GM23338 (cell line): ENCODE measurements at places on chromosomes 7 and 10.

- no peaks in the 10 kb centered on the region for H3K27me3 ChIP-seq
- no peak overlapping the region for H3K27ac ChIP-seq
- no peak overlapping the region for H3K4me3 ChIP-seq
- no peak for DNase-seq
- no peaks in the 10 kb centered on the region for H3K4me1 ChIP-seq
- no peaks in the 10 kb centered on the region for H3K36me3 ChIP-seq
Observed at GRCh38 chr10:49187044-49187484, 1.1 kb downstream of the TMEM273 start.

DNA sequence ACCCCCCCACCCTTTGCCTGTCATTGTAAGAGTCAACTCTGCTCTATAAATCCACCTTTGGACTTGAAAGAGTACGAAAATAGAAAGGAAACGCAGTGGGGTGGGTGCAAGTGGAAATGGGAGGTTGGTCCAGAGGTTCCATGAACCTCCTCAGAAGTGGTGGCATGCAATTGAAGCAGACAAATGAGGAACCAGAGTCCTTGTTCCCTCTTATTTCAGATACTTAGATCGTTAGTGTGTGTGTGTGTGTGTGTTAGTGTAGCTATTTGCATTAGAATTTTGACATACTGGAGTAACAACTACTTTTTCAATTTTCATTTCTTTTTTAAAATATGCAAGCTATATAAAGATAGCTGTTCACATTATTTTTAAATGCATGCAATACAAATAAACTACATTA lies 18.1 kb upstream of the TFAM start:
- no peak overlapping the region for H3K4me3 ChIP-seq
- no peaks in the 10 kb centered on the region for H3K36me3 ChIP-seq
- DNase-seq: no peak
- no peaks in the 10 kb centered on the region for H3K27me3 ChIP-seq
- no peaks in the 10 kb centered on the region for H3K4me1 ChIP-seq
- H3K27ac ChIP-seq: no peak overlapping the region

- no peak for DNase-seq
- H3K4me3 ChIP-seq: no peak overlapping the region
- no peaks in the 10 kb centered on the region for H3K36me3 ChIP-seq
- H3K27ac ChIP-seq: no peak overlapping the region
Observed at GRCh38 chr10:61438141-61438988, 14.8 kb downstream of the TMEM26 start.

GRCh38 chr7:36032361-36032818 lies 120.7 kb upstream of the EEPD1 start:
- no peak for DNase-seq
- no peaks in the 10 kb centered on the region for H3K27me3 ChIP-seq
- H3K27ac ChIP-seq: no peak overlapping the region
- H3K4me1 ChIP-seq: no peaks in the 10 kb centered on the region
- no peaks in the 10 kb centered on the region for H3K36me3 ChIP-seq

GRCh38 chr10:92678206-92678605 lies 11.5 kb upstream of the HHEX start:
- no peaks in the 10 kb centered on the region for H3K27me3 ChIP-seq
- DNase-seq: no peak
- no peak overlapping the region for H3K4me3 ChIP-seq
- no peaks in the 10 kb centered on the region for H3K4me1 ChIP-seq
- H3K36me3 ChIP-seq: no peaks in the 10 kb centered on the region

DNA sequence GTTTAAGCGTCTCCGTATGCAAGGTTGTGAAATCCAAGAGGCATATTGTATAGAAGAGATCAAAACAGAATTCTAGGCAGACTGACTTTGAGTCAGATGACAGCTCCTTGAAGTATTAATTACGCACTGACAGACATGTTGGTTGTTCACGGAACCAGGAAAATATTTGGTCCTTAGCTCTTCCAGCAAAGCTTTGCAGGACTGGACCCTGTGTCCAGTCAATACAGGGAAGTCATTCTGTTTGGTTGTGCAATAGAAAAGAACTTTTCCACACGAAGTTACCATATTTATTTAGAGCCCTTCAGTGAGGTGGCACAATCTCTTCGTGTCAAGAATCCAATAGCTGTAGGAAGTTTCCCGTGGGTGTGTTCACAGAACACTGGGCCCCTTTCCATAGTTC lies 205.3 kb downstream of the ARHGAP21 start:
- no peaks in the 10 kb centered on the region for H3K36me3 ChIP-seq
- peaks cover 10% of the 10 kb centered on the region for H3K4me1 ChIP-seq
- no peaks in the 10 kb centered on the region for H3K27me3 ChIP-seq
- H3K27ac ChIP-seq: no peak overlapping the region
- no peak overlapping the region for H3K4me3 ChIP-seq
- no peak for DNase-seq

- no peaks in the 10 kb centered on the region for H3K27me3 ChIP-seq
- H3K4me3 ChIP-seq: peak overlapping the region; percentile 50
- peaks cover 34% of the 10 kb centered on the region for H3K4me1 ChIP-seq
- DNase-seq: peak; percentile 30
- peaks cover 18% of the 10 kb centered on the region for H3K36me3 ChIP-seq
Observed at GRCh38 chr7:74093671-74094223, 10.1 kb downstream of the LIMK1 start.

- H3K27ac ChIP-seq: no peak overlapping the region
- no peaks in the 10 kb centered on the region for H3K36me3 ChIP-seq
- H3K4me3 ChIP-seq: no peak overlapping the region
- no peak for DNase-seq
- no peaks in the 10 kb centered on the region for H3K4me1 ChIP-seq
Observed at GRCh38 chr7:102473271-102473991, 5.3 kb downstream of the POLR2J start.

GRCh38 chr7:155066417-155066950 lies 3.6 kb upstream of the HTR5A start:
- H3K4me3 ChIP-seq: no peak overlapping the region
- no peaks in the 10 kb centered on the region for H3K36me3 ChIP-seq
- no peaks in the 10 kb centered on the region for H3K4me1 ChIP-seq
- peaks cover 11% of the 10 kb centered on the region for H3K27me3 ChIP-seq
- no peak overlapping the region for H3K27ac ChIP-seq

- H3K4me3 ChIP-seq: no peak overlapping the region
- H3K4me1 ChIP-seq: peaks cover 12% of the 10 kb centered on the region
- no peaks in the 10 kb centered on the region for H3K36me3 ChIP-seq
- DNase-seq: peak; percentile 37
- peaks cover 23% of the 10 kb centered on the region for H3K27me3 ChIP-seq
Observed at GRCh38 chr7:73431041-73431835, 2.3 kb upstream of the FZD9 start.

DNA sequence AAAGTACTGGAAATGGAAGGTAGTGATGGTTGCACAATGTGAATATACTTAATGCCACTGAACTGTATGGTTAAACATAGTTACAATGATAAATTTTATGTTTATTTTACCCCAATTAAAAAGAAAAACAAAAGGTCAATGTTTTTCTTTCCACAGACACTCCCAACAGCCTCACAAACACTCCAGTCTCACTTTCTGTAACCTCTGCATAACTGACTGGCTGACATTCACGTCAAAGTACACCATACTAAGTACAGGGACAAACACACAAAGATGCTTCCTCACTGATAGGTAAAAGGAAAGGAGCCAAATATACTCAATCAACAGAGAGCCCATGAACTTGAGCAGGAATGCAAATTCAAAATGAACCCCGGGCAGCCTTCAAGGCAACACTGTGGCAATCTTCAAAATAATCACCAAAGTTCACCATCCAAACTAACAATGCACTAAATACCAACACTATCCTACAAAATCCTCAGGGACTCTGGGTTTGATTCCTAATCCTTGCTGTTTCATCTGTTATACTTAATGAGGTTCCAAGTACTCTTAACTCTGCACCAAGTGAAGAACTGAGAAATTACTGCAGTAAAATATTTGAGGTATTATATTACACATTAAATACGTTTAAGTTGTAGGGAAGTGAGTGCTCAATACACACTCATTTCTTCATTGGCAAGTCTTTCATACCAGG lies 90.8 kb downstream of the ARMH3 start:
- H3K27ac ChIP-seq: no peak overlapping the region
- no peaks in the 10 kb centered on the region for H3K4me1 ChIP-seq
- H3K27me3 ChIP-seq: no peaks in the 10 kb centered on the region
- no peak for DNase-seq
- no peak overlapping the region for H3K4me3 ChIP-seq
- H3K36me3 ChIP-seq: no peaks in the 10 kb centered on the region; the same call in 1 of the 2 replicates

GRCh38 chr7:14054125-14054524 lies 64.7 kb upstream of the ETV1 start:
- no peak for DNase-seq
- H3K4me1 ChIP-seq: no peaks in the 10 kb centered on the region
- H3K36me3 ChIP-seq: no peaks in the 10 kb centered on the region
